RPMI8226 (cell line): ENCODE measurements at places on chromosomes 6 and 20.

DNA sequence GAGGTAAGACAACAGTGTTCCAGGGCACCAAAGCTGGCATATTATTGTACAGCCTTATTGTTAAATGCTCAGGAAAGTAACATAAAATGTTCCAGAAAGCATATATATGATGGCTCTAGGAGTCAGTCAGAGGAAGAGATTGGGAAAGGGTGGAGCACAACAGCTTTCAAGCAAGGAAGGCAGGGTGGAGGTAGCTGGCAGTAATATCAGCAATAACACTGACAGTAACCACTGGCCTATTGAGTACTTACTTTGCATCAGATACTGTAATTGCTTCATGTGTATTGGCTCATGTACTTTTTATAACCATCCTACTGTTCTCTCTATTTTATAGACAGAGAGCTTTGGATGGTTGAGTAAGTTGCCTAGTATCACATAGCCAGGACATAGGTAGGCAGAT is 830.2 kb downstream of the DHX35 start:
- DNase-seq: no peak

GRCh38 chr20:3156811-3157619 is 2.6 kb downstream of the FASTKD5 start:
- DNase-seq: no peak

- no peak for DNase-seq
Measured at GRCh38 chr6:100339574-100340255, 125.0 kb downstream of the SIM1 start.

GRCh38 chr6:89357390-89357789 is 4.9 kb upstream of the UBE2J1 start:
- DNase-seq: peak; percentile 87

- DNase-seq: peak; percentile 51
Measured at GRCh38 chr6:14863902-14864850, 381.7 kb upstream of the JARID2 start.

DNA sequence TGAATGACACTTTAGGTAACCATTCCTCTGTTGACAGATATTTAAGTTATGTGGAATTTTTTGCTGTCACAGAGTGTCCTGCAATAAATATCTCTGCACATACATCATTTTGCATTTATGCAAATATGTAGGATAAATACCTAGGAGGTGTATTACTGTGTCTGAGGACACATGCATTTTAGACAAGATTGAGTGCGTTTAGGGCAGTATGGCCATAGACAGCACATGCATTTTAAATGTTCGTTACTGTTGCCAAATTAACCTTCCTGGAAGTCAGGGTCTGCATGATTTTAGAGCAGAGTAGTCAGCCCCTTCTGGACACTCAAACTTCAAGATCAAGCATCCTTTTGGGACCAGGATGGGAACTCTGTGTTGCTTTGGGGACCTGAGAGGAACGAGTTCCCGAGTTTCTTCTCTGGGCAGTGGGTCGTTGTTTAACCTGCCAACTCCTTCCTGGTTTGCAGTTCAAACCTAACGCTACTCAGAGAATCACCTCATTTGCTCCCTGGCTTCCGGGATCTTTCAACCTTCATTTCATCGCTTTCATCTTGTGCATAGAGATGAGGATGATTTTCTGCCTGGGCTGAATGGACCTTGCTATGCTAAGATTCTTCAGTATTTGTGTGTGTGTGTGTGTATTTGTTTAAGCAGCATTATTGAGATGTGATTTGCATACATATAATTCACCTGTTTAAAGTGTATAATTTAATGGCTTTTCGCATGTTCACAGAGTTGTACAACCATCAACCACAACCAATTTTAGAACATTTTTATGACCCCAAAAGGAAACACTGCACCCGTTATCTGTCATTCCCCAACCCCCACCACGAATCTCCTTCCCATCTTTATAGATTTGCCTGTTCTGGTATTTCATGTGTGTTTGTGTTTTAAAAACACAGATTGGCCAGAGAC is 9.8 kb downstream of the BCAS4 start:
- DNase-seq: no peak

DNA sequence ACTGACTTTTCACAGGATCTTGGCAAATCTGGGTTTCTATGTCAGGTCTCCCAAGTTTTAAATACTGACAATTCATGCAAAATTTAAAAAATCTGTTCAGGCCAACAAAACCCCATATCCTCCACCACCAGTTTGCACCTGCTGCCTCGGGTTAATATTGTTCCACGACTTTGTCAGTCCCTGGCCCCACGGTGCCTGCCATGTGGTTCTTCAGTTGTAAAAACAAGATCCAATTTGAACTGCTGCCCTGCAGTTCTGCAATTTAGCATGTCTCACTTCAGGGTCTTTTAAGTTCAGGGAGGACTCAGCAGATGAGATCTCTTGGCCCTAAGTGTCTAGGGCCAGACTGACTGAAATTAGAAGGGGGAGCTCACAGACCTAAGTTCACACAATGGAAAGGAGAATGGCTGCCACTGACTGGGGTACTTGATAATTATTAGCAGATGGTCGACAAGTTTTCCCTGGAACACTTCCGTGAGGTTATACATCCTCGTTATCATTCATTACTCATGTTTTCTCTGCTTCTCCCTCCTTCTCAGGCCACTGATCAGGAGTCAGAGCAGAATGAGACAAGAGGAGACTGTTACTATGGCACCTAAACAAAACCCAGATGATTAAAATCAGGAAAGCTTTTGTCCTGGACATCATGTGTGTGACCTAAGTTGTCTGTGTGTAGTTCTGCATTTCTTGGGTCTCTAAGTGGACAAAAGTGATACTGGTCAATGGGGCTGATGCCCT is 223.6 kb downstream of the KIF16B start:
- DNase-seq: no peak

GRCh38 chr6:72149715-72150114 is 263.4 kb downstream of the RIMS1 start:
- no peak for DNase-seq

DNA sequence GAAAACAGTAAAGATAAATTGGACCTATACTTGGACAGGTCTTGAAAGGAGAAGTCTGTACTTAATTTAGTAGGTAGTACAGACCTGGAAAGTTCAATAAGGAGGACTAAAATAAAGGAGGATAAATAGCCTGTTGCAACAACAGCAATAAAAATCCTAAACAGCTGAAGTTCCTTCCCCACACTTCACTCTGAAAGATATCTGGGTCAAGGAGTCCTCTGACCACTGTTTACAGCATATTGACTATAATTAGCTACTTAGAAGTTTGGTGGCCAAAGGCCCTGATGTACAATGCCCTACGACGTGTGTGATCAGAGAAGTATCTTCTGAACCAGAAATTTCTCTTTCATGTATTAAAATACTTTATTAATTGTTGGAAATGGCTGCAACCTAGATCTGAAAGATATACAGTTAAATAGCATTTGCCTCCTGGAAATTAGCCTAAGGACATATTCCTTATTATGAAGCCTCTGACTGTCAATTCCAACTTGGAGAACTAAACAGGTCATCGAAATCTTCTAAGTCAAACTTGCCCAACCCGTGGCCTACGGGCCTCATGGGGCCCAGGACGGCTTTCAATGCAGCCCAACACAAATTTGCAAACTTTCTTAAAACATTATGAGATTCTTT is 82.8 kb downstream of the KIF13A start:
- DNase-seq: no peak

DNA sequence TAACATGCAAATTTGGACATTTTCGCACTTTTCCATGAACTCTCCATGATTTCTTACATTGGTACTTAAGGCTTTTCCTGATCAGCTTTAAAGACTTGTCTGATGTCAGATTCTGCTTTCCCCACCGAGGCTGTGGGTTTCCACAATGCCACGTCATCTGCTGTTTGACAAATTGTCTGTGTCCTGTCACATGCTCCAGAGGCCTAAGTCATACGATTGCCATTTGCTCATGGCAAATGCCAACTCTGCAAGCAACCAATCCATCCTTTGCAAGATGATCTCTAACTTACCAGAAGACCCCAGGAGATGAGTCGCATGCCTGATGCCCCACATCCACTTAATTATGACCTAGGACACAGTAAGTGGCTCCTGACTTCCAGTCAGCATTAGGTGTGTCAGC is 556.5 kb downstream of the BMP2 start:
- DNase-seq: peak; percentile 2

- DNase-seq: no peak
Measured at GRCh38 chr6:122222761-122223160, 176.7 kb upstream of the HSF2 start.

DNA sequence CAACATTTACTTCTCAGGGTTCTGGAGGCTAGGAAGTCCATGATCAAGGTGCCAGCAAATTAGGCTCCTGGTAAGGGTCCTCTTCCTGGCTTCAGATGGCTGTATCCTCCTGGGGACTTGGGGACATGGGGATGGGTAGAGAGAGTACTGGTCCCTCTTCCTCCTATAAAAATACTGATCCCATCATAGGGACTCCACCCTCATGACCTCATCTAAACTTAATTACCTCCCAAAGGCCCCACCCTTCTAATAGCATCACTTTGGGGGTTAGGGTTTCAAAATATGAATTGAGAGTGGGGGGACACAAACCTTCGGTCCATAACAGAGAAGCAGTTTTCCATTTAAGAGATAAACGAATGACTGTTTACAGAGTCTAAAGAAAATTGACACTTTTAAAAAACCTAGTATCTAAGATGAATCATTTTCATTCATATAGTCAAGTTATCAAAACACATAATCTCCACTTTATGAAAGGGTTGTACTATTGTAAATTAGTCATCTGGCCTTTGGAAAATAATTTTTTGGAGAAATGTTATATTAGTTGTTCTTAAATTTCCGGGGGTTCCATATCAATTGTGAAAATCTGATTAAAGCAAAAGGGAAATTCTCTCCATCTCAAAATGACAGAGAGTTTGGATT is 33.5 kb downstream of the ELOVL5 start:
- no peak for DNase-seq

DNA sequence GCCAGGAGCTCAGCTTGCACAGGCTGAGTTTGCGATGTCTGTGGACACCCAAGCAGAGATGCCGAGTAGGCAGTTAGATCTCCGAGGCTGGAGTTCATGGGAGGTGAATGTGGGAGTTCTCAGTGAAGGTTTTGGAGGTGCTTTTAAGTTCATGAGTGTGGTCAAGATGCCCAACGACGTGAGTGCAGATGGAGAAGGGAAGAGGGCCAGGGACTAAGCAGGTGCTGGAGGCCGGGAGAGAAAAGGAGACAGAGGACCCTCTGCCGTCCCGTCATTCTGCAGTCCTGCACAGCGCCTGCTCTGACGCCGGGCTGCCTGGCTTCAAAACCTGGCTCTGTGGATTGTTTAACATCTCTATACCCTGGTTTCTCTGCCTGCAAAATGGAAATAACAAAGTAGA is 15.5 kb downstream of the ITPR3 start:
- no peak for DNase-seq

DNA sequence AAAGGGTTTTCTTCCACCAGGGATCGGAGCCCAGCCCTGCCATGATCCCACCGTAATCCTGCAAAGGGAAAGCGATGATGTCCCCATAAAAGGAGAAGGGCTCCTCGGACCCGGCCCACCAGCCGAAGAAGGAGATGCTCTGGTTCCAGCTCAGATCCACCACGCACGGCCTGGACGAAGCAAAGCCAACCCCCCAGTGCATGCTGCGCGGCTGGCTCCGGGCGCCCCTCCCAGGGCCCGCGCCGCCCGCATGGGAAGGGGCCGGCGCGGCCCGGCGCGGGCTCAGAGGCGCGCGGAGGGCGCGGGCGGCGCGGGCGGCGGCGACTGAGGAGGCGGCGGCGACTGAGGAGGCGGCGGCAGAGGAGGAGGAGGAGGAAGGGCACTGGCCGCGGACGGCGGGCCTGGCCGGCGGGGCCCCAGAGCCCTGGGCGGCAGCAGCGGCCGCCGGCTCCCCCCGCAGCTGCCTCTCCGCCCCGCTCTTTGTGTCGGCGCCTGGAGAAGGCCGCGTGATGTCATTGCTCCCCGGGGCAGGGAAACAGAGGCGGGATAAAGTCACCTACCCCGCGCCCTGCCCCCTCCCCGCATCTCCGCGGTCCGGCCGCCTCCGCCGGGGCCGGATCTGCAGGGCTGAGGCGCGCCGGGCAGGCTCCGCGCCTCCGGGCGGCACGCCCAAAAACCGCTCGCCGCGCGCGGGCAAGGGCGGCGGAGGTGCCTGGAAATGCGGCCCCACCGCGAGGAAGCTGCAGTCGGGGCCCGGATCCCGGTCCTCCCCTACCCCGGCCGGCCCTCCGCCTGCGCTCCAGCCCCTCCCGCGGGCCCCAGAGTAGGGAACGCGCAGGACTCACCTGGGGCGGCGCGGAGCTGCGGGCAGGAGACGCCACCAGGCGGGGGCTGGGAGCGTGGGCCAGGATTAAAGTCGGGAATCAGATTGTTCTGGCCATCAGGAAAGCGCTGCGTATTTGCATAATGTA is at the start of gene FAXC:
TSS of gene FAXC (minus strand) at position 504 of the 971 bp plus-strand sequence. CDS start at position 202, 302 bp downstream.
- peak; percentile 24 for DNase-seq

- DNase-seq: no peak
Measured at GRCh38 chr6:115830895-115831294, 229.8 kb downstream of the FRK start.

GRCh38 chr6:169738204-169738975 is 13.0 kb downstream of the DYNLT2 start:
- no peak for DNase-seq

DNA sequence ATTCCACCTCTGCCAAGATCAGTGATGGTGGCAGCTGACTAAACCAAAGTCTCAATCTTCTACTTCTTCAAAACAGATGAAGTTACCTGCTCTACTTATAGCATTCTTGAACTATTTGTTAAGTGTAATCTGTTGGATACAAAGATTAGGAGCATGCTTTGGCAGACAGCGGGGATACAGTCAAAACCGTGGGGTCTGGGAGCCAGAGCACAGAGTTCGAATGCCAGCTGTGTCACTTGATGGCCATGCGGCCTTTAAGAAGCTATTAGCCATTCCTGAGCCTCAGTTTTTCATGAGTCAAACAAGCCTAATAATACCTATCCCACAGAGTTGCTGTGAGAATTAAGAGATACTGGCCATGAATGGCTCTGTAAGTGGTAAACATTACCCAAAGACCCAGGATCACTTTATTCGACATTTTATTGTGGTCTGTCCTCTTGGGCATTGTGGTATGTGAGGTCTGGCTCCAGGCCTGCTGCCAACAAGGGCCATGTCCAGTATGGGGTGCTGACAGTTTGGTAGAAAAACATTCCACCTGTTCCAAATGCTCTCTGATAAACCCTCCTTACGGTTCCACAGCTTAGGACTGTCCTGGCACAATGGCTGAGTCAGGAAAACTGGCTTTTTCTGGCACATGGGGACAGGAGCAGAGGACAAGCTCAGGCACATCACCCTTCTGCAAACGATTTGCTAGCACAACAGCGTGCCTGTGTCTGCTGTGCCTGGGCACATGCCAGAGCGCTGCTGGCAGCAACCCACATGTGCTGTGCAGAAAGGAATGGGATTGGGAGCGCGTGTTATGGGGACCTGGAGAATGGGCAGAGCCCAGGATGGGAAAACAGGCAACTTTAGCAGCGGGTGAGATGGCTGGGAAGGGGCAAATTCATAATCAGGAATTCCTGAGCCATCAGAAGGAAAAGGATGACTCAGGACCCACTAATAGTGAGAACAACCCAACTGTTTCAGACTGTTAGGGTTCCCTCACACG is 15.7 kb upstream of the FAM83C start:
- no peak for DNase-seq

- DNase-seq: no peak
Measured at GRCh38 chr6:87721311-87721710, 19.3 kb upstream of the AKIRIN2 start.
